ENCODE measurements at places on chromosomes 7 and 10.
A peak's percentile ranks its signal among the peaks of the same experiment; 100 is the strongest.

DNA sequence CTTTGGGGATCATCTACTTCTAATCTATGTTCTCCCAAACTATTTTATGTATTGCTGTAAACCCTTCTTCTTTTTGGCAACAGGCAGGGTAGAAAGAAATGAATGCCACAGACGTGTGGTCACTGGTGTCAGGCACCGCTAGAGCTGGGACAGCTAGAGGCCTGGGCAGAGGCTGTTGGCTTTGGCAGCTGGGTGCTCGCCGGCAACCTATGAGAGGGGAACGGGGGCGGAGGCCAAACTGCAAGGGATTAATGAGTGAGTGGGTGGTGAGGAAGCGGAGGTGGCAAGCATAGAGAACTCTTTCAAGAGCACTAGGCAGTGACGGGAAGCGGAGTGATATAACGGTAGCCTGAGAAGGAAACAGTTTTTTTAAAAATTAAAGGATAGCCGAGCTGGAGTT, 78.5 kb downstream of the CREB5 start:
- DNase-seq, result no peak

GRCh38 chr10:64093946-64094535, 572.8 kb downstream of the REEP3 start:
- no peak for DNase-seq

DNA sequence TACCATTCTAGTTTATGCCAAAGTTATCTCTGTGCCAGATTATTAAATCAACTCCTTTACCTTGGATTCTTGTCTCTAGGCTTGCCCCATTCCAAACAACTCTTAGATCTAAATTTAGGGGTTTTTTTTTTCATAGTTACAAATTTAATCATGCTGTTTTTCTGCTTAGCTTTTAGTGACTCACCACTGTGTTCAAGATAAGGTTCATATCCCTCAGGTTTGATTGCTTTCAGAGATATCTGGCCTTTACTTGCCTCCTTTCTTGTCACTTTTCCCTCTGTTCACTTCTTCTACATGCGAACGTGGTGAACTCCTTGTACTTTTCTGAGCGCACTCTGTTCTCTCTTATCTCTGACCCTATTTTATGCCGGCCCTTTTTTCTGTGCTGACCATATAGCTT, 78.2 kb downstream of the VPS50 start:
- DNase-seq, result no peak

GRCh38 chr7:36615852-36616540, 108.3 kb downstream of the AOAH start:
- DNase-seq, result no peak

DNA sequence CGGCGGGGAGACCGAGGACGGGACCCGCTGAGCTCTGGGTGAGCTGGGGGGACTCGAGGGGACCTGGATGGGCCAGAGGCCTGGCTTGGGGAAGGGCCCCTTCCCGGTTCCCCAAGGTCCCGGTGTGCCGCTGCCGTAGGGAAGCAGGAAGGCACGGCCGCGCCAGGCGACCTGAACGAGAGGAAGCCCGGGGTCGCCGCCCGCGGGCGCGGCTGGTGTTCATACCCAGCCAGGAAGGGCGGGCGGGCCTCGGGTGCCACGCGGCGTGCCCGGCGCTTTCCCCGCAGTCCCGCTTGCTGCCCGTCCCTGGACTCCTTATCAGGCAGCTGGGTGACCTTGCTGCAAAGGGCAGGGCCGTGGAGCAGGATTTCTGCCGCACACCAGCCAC, 38.0 kb downstream of the ZNF777 start:
- no peak for DNase-seq

- no peak for DNase-seq
Observed at GRCh38 chr7:100604976-100605911, 3.1 kb downstream of the PCOLCE start.

DNA sequence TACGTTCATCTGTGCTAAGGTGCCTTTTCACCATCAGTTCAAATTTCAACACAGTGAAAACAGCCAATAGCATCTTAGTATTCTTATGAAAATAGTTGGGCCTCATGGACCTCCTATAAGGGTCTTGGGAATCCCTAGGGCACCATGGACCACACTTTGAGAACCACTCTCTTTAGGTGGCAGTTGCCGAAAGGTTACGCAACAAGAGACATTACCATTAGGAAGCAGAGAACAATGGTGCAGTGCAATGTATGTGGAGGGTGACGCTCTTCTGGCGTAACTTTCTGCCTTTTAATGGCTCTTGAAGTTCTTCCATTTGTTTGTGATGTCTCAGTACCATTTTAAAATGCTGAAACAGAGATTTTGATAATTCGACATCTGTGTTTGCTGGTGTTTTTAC, 131.1 kb downstream of the CNNM2 start:
- DNase-seq, result no peak

DNA sequence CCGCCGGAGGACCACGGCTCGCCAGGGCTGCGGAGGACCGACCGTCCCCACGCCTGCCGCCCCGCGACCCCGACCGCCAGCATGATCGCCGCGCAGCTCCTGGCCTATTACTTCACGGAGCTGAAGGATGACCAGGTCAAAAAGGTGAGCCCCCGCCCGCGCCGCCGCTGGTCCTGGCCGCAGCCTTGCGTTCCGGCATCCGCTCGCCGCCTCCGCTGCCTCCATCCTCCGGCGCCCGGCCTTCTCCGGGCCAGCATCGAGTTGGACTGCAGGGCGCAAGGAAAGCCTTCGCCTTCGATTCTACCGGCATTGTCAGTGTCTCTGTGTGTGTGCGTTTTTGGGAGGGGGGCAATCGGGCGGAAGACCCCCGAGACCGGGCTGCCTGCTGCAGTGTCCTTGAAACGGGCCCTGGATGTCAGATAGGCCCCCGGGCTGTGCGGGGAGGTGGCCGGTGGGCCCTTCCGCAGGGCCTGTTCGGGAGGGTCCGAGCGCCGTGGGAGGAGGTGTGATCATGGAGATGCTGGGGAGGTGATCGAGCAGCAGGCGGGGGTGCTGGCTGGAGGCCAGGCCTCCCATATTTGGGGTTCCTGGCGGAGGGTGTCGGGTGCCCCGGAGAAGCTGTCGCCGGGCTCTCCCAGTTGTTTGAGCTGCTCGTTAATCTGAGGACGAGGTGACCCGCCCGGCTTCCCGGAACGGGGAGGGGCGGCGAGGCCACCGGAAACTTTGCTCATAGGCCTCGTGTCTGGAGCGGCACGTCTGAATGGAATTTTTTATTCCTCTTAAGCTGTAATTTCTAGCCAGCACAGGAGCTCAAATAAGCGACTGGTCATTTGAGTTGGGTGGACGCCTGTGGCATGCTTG, 40.8 kb downstream of the HK1 start:
- peak; percentile 70 for DNase-seq

DNA sequence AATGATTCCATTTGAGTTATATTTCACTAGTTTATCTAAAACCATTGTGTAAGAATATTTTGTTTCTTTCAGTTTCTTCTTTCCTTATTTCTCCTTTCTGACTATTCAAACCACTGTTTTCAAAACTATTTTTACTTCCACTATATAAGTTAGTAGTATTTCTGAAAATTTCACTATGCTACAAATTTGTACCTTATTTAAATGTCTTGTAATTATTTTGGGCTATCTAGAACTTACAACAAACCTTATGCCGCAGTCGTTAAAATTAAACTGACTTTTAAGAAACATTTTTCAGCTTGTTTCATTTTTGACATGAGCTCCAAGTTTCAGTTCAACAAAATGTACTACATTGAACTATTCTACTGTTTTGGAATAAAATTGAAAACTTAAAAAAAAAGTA, 1.8 kb downstream of the TFEC start:
- DNase-seq, result no peak

All from effector memory CD4-positive, alpha-beta T cell (primary cell).